PC-9 (cell line): ENCODE measurements at places on chromosomes 4 and X. TPM values are rescaled to one million over a fixed set of nuclear protein-coding genes. Genes with fewer than 3 reads are reported as not detected.

GRCh38 chr4:120158046-120158445 lies 91.4 kb upstream of the MAD2L1 start:
- H3K4me3 ChIP-seq = no peak overlapping the region
- no peaks in the 10 kb centered on the region for H3K36me3 ChIP-seq
- no peaks in the 10 kb centered on the region for H3K27me3 ChIP-seq
- no peak for DNase-seq

GRCh38 chr4:6055030-6055429 lies 36.8 kb upstream of the C4orf50 start:
- H3K4me3 ChIP-seq = no peak overlapping the region
- H3K27me3 ChIP-seq = peaks cover 27% of the 10 kb centered on the region
- no peaks in the 10 kb centered on the region for H3K36me3 ChIP-seq
- no peaks in the 10 kb centered on the region for H3K4me1 ChIP-seq
- no peak overlapping the region for H3K27ac ChIP-seq
- no peak for DNase-seq

- peak overlapping the region; percentile 85 for H3K27ac ChIP-seq
- peaks cover 38% of the 10 kb centered on the region for H3K4me1 ChIP-seq
- no peaks in the 10 kb centered on the region for H3K36me3 ChIP-seq
- no peak overlapping the region for H3K4me3 ChIP-seq
- DNase-seq = no peak
These were observed 13.0 kb upstream of the PLAC1 start for GRCh38 chrX:134671294-134671693.

- H3K4me3 ChIP-seq = no peak overlapping the region
- no peak for DNase-seq
- no peaks in the 10 kb centered on the region for H3K36me3 ChIP-seq
- no peak overlapping the region for H3K27ac ChIP-seq
These were observed 20.4 kb upstream of the DCTD start for GRCh38 chr4:182937268-182938204.

DNA sequence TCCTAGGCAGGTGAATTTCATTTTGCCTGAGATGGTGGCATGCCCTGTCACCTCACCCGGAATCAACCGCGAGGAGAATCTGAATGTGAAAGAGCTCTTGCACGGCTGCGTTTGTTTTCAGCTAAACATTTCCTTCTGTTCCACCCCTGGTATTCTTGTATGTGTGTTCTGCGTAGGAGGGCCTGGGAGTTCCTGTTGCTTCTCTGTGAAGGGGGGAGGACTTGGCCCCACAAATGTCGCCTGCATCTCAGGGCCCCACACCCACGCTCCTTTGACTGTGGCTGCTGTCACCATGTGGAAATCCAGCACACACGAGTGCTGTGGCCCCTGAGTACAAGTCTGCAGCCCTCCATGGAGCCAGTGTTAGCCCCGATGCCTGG lies 45.8 kb upstream of the CLCN4 start:
- no peak overlapping the region for H3K27ac ChIP-seq
- no peak for DNase-seq
- H3K4me3 ChIP-seq = no peak overlapping the region
- no peaks in the 10 kb centered on the region for H3K27me3 ChIP-seq

DNA sequence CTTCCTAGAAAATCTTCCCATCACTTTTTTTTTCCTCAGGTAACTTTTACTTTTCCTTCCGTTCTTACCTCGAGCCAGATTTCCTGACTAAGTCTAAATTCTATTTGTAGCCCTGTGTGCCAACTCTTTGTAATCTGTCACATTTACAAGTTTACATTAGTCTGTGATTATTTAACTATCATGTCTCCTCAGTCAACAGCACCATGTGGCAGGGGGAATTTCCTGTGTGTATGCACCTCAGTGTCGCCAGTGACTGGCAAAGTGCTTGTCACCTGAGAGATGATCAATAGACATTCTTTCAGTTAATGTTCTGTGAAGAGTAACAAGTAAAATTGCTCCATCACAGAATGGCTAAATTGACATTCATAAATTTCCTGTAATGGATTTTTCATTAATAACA lies 468.5 kb downstream of the PDGFC start:
- no peak for DNase-seq
- no peak overlapping the region for H3K4me3 ChIP-seq
- no peaks in the 10 kb centered on the region for H3K4me1 ChIP-seq

DNA sequence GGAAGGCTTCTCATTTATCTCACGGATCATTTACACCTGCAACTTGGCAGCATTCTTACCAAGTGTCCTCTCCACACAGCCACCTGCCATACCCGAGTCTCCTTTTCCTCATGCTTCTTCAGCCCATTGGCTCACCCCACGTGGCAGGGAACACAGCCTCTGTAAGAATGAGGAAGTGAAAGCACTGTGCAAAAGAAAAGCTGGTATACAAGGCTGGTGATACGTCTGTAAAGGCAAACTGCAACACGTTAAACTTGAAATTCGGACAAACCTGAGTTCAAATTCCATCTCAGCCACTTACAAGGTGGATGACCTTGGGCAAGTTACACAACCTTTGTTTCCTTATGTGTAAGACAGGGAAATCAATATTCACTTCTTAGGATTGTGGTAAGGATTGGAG lies 164.0 kb upstream of the RASGEF1B start:
- no peak overlapping the region for H3K4me3 ChIP-seq

DNA sequence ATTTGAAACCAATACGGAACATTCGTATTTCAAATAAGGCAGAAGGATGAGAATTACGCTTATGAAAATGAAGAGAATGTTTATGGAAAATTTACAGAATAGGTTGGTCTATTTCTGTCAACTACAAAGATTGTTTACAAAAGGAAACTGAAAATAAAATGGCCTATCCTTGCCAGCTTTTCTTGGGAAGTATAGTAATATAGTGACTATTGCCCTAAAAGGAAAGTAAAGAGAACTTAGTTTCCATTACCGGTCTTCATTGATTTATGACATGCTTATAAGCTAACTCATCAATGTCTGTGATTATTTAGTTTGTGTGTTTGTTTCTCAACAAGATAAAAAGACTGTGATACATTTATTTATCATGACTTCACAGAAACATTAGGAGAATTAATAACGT lies 2.9 kb upstream of the SPRY1 start:
- no peak overlapping the region for H3K27ac ChIP-seq
- H3K27me3 ChIP-seq = no peaks in the 10 kb centered on the region
- H3K4me3 ChIP-seq = no peak overlapping the region
- H3K4me1 ChIP-seq = peaks cover 7% of the 10 kb centered on the region
- no peaks in the 10 kb centered on the region for H3K36me3 ChIP-seq

DNA sequence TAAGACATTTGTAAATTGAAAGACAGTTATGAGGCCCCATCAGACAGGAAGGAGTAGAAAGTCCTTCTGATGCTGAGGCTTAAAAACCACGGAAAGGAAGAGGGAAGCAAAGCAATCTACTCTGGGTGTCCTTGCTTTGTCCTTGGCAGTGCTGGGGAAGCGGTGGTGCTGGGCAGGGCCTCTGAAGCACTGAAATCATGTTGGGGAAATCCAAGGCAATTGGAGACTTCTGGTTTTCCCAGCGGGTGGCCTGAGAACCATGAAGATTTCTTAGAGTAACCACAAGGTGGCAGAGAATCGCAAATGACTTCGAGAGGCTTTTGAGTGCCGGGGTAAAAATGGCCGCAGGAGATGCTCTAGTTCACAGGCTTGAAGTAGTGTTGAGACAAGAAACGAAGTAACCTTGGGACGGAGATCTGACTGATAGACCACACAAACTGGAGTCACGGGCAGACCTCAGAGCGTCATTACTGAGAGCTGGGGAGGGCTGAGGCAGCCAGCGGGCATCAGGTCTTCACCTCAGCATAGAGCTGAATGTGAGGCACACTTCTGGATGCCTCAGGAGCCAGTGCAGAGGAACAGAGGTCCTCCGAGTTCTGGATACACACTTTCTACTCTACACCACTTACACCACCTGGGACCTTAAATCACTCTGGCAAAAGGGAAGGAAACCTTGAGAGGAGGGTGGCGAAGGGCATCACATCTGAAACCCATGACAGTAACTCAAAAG lies 130.7 kb upstream of the GPRIN3 start:
- H3K27ac ChIP-seq = no peak overlapping the region
- peak; percentile 10 for DNase-seq
- H3K36me3 ChIP-seq = no peaks in the 10 kb centered on the region

DNA sequence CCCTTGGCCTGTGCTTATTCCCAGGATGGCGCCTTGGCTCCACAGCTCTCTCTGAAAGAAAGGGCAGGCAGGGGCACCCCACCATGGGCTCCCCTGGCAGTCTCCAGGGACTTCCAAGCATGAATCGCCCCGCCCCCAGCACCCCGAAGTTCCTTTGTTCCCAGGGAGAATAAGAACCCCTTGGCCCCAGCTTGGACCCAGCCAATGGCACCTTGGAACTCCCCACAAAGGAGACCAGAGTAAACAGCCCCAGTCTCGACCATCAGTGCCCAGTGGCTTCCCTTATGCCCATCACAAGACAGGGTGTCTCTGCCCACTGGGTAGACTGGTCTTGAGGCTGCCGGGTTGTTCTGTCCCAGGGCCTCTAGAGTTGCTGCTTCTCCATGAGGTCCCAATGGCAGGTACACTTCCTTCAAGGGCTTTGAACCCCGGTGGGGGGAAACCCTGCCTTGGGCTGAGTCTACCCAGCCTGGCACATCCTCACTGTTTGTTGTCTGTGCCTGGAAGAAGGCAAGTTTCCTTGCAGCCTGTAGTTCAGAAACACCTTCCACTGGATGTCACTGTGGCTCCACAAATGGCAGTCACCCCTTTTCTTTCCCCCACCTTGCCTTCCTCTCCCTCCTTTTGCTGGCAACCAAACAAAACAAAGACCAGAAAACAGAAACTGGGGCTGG lies 30.8 kb downstream of the NBDY start:
- no peak for DNase-seq
- no peaks in the 10 kb centered on the region for H3K27me3 ChIP-seq
- no peak overlapping the region for H3K4me3 ChIP-seq

GRCh38 chrX:26649534-26649933 lies 433.6 kb downstream of the MAGEB5 start:
- no peak overlapping the region for H3K27ac ChIP-seq
- no peak overlapping the region for H3K4me3 ChIP-seq
- H3K27me3 ChIP-seq = no peaks in the 10 kb centered on the region
- DNase-seq = no peak
- H3K4me1 ChIP-seq = no peaks in the 10 kb centered on the region

- no peak overlapping the region for H3K4me3 ChIP-seq
- no peak overlapping the region for H3K27ac ChIP-seq
- DNase-seq = no peak
These were observed 352.2 kb downstream of the SPRY1 start for GRCh38 chr4:123748806-123749205.

GRCh38 chrX:106734827-106735226 lies 8.3 kb downstream of the RNF128 start:
- no peak for DNase-seq
- no peaks in the 10 kb centered on the region for H3K27me3 ChIP-seq
- H3K4me1 ChIP-seq = no peaks in the 10 kb centered on the region
- no peak overlapping the region for H3K4me3 ChIP-seq

DNA sequence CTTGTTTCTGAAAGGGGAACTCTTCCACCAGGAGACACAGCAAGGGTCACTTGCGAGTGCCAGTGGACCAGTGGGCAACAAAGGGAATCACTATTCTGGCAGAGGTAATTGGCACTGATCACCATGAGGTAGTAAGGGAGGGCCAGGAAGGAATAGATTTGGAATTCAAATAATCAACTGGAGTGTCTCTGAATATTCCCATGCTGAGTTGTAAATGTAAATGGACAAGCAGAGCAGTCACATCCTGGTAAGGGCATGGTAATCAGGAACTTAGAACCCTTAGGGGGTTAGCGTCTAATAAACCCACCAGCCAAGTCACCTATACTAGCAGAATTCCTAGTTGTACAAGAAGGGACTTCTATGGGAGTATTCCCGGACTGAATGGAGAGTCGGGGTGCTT lies 178.5 kb upstream of the UGT8 start:
- no peak overlapping the region for H3K27ac ChIP-seq
- no peaks in the 10 kb centered on the region for H3K27me3 ChIP-seq
- no peaks in the 10 kb centered on the region for H3K36me3 ChIP-seq
- H3K4me1 ChIP-seq = no peaks in the 10 kb centered on the region
- DNase-seq = no peak
- H3K4me3 ChIP-seq = no peak overlapping the region

- H3K27ac ChIP-seq = no peak overlapping the region
- DNase-seq = no peak
- no peaks in the 10 kb centered on the region for H3K27me3 ChIP-seq
- H3K36me3 ChIP-seq = no peaks in the 10 kb centered on the region
- H3K4me1 ChIP-seq = no peaks in the 10 kb centered on the region
These were observed 20.4 kb downstream of the PRPS2 start for GRCh38 chrX:12811658-12812057.

DNA sequence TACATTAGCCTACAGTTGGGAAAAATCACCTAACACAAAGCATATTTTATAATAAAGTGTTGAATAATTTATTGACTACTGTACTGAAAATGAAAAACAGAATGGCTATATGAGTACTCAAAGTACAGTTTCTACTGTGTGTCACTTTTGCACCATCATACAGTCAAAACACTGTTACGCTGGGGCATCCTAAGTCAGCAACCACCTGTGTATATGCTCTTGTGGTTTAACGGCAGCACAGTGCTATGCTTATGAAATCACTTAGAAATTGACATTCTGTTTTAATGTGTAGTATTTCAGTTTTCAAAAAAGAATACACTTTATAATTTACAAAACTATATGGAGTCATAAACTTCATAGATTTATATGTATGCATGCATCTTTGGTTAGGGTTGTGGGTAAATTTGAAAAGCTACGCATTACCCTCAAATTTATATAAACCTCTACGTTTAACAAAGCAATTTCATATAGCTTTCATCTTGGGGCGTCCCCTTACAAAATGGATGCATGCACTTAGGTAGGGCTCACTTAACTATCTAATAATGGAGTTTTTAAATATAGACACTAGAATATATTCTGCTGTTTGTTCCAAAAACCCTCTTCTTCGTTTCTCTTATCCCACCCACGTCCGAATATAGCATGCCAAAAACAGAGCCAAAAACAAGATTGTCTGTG lies 690 bp upstream of the NEIL3 start:
- DNase-seq = no peak
- H3K27me3 ChIP-seq = no peaks in the 10 kb centered on the region
- H3K36me3 ChIP-seq = no peaks in the 10 kb centered on the region
- no peak overlapping the region for H3K27ac ChIP-seq
- H3K4me3 ChIP-seq = peak overlapping the region; percentile 90
- H3K4me1 ChIP-seq = 0 out of 2 replicates have a peak, but pooled peaks cover 6% of the 10 kb centered on the region

- H3K27ac ChIP-seq = no peak overlapping the region
- H3K27me3 ChIP-seq = no peaks in the 10 kb centered on the region
- H3K4me1 ChIP-seq = no peaks in the 10 kb centered on the region
- H3K36me3 ChIP-seq = no peaks in the 10 kb centered on the region
- no peak overlapping the region for H3K4me3 ChIP-seq
- DNase-seq = no peak
These were observed 160.2 kb downstream of the GPM6A start for GRCh38 chr4:175651756-175652310.

Gene IL2RG
- not detected in 2 replicates for total RNA-seq

Gene P2RY10
- not detected in 2 replicates for total RNA-seq

Gene C1GALT1C1
- 32.7 and 38.4 TPM in 2 replicates for total RNA-seq

Gene NPY1R
- 0.41 TPM in 1 of 2 replicates, not detected in the other for total RNA-seq

Gene SAGE1
- total RNA-seq = not detected in 2 replicates

Gene OPRPN
- not detected in 2 replicates for total RNA-seq

Gene FAM184B
- total RNA-seq = not detected in 2 replicates

Gene CD40LG
- total RNA-seq = not detected in 2 replicates

Gene TCEAL6
- not detected in 2 replicates for total RNA-seq
